Central memory CD4-positive, alpha-beta T cell (primary cell): ENCODE measurements at places on chromosomes 7 and 10.

- no peak for DNase-seq
These were observed 2.4 kb upstream of the LDB3 start for GRCh38 chr10:86665868-86666267.

GRCh38 chr10:45649296-45649695 lies 23.3 kb downstream of the ZFAND4 start:
- no peak for DNase-seq

DNA sequence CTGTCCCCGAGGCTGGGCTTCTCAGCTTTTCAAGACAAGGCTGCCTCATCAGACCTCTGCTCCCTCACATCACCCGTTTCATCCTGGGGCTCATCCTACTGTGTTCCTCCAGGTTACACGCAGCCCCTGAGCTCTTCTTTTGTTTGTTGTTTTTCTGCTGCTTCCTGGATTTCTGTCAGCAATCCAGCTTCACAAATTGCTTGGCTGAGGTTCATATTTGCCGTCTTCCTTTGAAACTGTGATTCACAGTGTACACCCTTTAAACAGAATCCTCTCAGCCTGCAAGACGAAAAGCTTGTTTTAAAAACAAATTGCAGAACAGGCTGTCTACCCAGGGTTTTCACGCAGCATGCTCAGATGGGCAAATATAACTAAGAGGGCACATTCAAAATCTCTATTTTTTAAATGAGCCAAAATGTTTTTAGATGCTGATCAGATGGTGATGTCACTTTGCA lies 39.1 kb upstream of the PARD3 start:
- no peak for DNase-seq

DNA sequence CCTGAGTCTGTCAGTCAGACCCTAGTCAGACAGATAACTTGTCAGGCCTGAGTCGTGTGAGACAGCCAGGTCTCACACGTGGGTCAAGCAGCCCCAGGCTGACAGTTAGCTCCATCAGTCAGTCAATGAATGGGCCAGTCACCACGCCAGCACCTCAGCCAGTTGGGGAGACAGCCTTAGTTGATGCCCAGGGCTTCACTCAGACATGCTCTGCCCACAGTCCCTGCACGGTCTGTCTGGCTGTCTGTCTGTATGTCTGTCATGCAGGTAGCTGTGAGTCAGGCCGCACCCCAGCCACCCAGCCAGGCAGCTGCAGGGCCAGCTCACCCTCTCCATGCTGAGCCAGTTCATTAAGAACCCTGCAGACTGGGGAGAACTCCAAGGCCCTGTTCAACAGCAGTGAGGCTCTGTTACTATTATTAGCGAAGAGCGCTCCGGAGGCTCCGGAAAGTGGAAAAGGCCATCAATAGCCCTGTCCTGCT lies 141.1 kb upstream of the PCBD1 start:
- DNase-seq: no peak

GRCh38 chr7:21912931-21913780 lies 32.5 kb downstream of the CDCA7L start:
- DNase-seq: no peak

DNA sequence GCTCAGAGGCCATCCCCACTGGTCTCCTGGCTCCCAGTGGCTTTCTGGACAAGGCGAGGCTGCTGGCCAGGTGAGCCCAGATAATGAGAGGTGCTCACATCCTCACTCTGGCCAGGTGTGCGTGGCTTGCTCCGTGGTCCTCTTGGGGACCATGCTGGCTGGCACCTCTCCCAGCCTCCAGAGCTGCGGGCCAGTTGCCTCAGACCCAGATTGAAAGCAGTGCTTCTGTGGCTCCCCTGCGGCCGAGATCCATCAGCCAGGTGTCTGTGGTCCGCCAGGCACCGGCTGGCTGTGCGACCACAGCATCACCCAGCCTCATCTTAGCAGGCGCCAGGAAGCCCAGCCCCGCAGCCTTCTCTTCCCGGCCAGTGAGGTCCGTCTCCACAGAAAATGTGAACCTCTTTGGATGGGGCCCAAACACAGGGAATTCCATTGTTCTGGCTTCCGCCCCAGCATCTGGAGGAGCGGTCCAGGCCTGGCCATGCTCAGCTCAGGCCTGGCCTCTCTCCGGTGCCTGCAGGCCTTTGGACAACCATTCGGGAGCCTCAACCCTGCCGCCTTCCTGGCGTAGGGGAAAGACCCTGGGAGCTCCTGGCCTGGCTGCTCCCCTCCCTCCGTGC lies 5.2 kb upstream of the TTYH3 start:
- DNase-seq: no peak

DNA sequence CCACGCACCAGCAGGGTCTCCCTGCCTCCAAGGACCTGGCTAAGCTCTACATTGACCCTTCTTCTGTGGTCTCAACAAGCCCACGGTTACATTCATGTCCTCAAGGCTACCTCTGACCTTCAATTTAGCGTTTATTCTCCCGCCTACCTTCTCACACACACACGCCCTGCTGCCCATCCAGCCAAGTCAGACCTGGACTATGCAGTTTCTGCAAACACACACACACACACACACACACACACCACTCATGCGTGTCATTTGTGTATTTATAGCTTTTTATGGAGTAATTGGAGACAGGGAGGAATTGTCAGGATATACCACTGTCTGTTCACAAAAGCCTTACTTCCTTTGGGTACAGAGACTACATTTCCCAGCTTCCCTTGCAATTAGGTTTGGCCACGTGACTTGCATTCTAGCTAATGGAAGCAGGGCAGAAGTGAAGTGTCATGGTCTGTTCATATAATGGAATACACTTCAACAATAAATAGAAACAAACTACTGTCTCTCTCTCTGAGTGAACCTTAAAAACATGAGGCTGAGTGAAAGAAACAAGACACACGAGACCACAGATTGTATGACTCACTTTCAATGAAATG lies 53.8 kb upstream of the CPXM2 start:
- no peak for DNase-seq

GRCh38 chr7:120311028-120311788 lies 38.2 kb downstream of the KCND2 start:
- no peak for DNase-seq

DNA sequence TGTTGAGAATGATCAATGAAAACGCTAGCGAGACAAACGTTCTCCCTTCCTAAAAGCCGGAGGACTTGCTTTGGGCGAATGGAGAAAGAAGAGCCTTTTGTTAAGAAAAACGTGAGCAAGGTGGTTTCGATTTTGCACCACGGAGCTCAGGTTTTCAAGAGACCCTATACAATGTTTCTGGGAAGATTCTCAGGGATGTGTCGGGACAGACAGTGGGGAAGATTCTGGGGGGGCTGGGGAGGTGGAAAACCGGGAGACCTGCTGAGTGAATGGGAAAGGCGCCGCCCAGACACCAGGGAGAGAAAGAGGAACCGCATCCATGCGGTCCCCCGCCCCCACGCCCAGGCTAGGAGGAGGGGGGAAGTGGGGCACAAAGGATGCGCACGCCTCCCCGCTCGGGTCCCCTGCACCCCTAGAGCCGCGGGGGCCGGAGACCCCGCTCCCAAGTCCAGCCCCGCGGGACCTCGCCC lies 745 bp downstream of the YWHAG start:
- DNase-seq: peak; percentile 47

DNA sequence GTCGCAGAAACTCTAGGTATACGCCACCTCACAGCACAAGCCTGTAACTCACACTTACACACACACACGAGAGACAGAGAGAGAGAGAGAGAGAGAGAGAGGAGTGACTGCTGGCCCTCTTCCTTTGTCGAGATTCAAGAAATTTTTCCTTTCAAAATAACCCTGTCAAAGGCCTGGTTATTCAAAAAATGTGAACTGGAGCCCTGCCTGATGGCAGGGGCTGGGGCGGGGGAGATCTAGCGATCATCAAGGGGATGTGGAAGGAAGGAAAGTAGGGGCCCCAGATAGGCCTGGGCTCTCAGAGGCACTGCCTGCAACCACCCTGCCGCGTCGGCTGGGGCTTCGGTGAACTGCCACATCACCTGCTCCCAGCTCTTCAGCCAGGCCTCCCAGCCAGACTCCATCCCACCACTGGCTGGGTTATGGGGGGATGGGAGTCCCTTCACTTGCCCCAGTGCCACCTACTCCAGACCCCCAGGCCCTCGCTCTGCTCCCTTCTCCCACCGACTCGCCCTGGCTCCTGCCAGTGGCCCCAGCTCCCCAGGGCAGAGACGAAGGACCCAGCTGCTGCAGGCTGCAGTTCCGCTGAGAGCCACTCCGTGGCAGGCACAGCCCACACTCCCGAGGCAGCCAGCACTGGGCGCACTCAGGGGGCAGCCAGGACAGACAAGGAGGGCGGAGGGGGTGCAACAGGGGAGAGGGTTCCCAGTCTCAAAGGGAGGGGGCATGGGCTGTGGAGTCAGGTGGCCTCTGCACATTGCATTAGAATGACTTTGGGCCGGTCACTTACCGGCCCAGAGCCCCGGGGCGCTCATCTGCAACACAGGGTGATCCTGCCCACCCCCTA lies 15.3 kb downstream of the KCNH2 start:
- peak; percentile 57 for DNase-seq

DNA sequence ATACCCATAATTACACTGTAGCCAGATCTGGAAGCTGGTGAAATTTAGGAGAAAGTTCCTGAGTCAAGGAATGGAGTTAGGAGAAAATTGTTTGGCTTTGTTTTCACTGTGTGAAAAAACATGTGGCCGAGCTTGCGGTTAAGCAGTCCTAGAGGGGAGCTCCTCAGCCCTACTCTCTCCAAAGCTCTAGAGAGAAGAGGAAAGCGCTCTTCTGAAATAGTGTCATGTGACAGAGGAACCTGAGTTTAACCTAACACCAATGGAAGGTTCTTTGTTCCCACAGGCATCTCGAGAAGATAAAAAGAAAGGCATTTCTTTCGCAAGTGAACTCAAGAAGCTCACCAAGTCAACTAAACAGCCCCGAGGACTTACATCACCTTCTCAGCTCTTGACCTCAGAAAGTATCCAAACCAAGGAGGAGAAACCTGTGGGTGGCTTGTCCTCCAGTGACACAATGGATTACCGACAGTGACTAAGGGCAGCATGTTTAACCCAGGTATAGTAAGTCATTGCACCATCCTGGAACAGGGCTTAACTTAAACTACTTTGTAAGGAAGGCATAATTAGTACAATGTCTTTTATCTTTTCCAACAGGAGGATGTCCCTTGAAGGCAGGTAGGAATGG lies 38.0 kb downstream of the NOC3L start:
- DNase-seq: no peak

- DNase-seq: no peak
These were observed 55.1 kb upstream of the TRIL start for GRCh38 chr7:29013082-29013695.

DNA sequence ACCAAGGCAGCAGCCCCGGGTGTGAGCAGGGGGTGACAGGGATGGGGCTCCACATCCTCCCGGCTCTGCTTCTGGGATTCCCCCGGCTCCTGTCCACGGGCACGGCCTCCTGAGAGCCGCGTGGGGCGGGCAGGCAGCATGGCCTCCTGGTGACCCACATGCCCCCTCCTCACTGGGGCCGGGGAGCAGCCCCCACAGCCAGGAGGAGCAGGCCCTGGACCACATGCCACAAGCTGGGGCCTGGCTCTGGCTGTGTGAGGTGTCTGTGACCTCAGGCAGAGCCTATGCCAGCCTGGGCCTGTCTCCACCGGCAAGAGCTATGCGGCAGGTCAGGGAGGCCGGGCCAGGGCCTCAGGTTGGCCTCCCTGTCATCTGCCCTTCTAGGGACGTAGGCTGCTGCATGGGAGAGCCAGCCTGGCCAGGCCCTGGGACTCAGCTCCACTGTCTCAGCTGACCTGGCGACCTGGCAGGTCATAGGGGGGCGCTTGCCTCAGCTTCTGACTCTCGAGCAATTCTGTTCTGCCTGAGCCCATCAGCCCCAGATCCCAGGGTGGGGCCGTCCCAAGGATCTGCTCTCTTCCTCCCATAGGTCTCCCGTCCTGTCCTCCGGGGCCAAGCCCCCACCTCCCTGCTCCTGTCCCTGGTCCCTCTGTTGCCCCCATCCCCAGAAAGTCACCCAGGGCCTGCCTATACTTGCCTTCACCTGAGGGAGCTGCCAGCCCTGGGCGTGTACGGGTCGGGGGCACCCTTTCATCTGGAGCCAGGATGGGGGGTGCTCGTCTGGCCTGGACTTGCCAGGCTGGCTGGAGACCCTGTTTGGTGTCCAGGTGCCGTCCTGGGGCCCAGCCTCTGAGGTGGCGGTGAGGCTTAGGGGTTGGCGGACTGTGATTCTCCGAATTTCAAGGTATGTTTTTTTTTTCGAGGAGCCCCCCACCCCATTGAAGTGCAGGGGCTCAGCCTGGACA lies 3.9 kb upstream of the TMEM184A start:
- no peak for DNase-seq

DNA sequence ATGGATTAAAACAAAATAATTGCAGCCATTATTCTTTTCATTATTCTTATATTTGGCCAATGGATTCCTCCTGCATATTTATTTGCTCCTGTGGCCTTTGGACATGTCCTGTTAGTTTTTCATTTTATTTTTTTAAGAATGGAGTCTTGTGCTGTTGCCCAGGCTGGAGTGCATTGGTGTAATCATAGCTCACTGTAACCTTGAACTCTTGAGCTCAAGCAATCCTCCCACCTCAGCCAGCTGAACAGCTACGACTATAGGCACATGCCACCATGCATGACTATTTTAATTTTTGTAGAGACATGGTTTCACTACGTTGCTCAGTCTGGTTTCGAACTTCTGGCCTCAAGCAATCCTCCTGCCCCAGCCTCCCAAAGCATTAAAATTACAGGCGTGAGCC lies 42.7 kb upstream of the SRI start:
- DNase-seq: no peak

DNA sequence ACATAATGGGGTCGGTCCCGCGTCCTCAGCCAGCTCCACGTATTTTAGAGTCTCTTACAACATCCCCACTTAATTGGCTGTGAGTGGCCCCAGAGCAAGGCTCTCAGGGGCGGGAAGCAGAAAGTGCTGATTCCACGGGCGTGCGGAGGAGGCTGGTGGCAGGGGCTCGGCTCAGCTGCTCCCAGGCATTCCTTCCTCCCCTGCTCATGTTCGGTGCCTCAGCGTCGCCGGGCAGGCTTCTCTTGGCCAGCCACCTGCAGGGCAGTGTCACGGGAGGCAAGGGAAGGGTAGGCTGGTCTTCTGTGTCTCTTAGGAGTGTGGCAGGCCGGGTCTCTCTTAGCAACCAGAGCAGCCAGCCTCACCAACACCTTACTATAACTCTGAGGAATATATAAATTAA lies 33.8 kb downstream of the IL15RA start:
- DNase-seq: no peak
